Stimulated activated CD4-positive, alpha-beta T cell treated with anti-CD3 and anti-CD28 coated beads, TNF-alpha, amount 100 ng/mL, for 1 hour (primary cell): ENCODE measurements at places on chromosomes 2 and 18.

DNA sequence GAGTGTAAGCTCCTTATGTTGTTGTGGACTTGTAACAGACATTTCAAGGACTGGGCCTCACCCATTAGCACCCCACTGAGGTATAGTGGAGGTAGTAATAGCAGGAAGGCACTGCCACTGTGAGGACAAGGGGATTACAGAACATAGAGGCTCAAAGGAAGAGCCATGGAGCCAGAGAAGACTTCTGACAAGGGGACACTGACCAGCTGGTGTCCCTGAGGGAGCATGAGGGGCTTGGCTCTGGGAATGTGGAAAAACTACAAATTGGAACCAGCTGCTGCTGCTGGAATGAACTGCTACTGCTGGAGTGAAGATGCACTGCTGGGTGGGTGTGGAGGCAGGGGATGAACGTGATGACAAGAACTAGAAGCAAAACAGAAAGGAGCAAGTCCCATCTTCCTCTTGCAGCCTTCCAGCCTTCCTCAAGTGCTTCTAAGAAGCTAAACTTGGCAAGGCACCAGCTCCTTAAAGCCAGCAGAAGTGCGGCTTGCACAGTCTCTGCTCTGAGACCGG, 167.3 kb upstream of the NOSTRIN start:
- no peak for DNase-seq

GRCh38 chr2:65483763-65484162, 51.4 kb upstream of the SPRED2 start:
- no peak for DNase-seq

GRCh38 chr2:32516567-32516966, 111.3 kb upstream of the TTC27 start:
- DNase-seq = no peak

- DNase-seq = no peak
Measured at GRCh38 chr2:10876963-10877362, 34.8 kb upstream of the KCNF1 start.

DNA sequence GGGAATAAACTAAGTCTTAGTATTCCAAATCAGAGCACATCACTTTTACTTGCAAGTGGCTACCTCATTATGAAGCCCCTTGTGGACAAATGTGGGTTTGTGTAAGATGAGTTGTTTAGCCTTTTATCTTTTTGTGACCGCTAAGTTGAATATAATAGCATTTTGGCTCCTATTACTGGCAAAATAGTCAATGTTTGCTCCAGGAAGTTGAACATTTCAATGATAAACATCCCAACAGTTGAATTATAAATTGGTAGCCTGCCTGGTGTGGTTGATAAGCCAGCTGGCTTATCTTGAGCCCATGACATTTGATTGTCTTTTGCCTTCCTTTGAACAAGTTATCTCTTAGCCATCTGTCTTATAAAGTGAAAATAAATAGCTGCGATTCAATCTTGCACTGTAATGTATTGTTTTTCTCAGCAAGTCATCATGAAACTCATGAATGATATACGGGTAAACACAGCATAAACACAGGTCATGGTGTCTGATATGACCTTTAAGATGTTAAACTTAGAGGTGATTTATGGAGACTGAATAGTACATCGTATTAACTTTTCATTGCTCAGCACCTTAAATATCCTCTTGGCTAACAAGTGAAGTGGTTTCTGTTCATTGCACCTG, 338.4 kb downstream of the SOCS6 start:
- no peak for DNase-seq
